Vagina (tissue), 2 donors: ENCODE measurements at places on chromosomes 1 and 21. TPM values are rescaled to one million over a fixed set of nuclear protein-coding genes. Genes with fewer than 3 reads are reported as not detected.

GRCh38 chr1:92619466-92620189, 132.9 kb upstream of the GFI1 start:
- H3K4me1 ChIP-seq: no peaks in the 10 kb centered on the region
- H3K36me3 ChIP-seq: no peaks in the 10 kb centered on the region

DNA sequence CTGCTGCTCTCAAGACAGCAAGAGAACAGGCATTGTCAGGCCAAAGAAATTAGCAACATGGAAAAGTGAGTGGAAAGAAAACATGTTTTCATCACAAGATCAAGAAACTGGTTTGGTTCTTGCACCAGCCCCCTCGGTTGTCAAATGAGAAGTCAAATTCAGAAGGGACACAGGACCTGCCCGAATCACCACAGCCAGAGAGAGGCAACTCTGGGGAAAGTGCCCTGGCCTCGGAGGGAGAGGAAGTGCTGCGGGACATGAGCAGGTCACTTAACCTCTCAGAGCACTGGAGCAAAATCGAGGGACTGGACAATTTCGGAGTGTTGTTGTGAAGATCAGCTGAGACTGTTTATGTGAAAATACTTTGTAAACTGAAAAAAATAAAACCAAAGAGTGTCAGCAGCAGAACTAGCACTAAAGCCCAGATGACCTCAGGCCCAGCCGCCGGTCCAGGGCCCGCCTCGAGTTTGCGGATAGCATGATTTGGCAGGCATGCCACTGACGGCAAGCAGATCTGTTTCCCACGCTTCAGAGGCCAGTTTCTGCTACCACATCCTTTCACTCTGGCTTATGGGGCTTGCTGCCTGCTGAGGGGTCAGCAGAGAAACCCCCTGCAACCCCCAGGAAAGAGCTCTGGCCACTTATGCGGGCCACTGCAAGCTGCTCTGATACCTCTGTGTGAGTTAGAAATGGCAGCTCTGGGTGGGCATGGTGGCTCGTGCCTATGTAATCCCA, 32.1 kb downstream of the CD247 start:
- H3K36me3 ChIP-seq: no peaks in the 10 kb centered on the region
- DNase-seq: no peak
- peak overlapping the region; percentile 1 for H3K27ac ChIP-seq
- no peak overlapping the region for H3K4me3 ChIP-seq
- H3K4me1 ChIP-seq: no peaks in the 10 kb centered on the region

DNA sequence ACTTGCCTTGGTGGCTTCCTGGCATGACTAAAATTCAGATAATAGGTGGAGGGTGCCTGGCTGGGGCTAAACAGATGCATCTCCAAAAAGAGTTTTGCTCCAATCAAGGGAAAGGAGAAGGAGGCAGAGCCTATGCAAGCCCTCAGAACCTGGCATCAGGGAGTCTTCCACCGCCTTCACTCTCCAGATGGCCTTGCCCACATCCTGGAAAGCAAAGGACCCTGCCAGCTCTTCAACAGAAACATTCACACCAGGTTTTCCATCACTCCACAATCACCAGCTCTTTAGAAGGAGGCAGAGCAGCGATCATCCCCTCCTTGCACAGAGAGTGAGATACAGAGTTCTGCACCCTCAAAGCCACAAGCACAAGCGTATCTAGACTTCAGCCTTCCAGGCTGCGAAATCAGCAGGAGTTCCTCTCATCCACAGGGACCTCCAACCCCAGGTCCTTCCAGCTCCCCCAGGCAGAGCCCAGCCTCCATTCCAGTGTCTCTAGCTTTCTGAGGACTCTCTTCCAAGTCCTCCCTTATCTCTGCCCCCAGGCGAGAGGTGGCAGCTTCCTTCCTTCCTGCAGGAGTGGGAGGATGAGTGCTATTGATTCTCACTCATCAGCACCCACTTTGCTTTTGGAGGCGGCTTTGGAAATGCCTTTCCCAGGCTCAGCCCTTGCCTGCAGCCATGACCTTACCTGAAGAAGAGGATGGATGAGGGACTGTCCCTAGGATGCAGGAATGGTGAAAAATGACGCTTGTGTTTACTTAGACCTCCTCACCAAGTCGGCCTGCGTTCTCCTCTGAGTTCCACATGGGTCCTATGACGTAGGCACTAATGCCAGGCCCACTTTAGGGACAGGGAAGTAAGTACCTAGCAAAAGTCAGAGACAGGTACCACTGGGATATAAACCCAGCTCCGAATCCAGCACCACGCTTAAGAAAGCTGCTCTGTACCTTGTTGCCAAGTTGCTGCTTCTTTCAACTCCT, 75.4 kb downstream of the RIPK4 start:
- H3K4me1 ChIP-seq: no peaks in the 10 kb centered on the region
- no peak for DNase-seq
- no peaks in the 10 kb centered on the region for H3K36me3 ChIP-seq
- H3K27ac ChIP-seq: no peak overlapping the region

AK5 gene
- total RNA-seq: 6.9 TPM

PKNOX1 gene
- total RNA-seq: 9.8 TPM

CD1B gene
- not detected for total RNA-seq
